ENCODE measurements at places on chromosomes 5 and 9.

- DNase-seq, result no peak
These were observed 39.2 kb upstream of the NKD2 start for GRCh38 chr5:969408-969839.

DNA sequence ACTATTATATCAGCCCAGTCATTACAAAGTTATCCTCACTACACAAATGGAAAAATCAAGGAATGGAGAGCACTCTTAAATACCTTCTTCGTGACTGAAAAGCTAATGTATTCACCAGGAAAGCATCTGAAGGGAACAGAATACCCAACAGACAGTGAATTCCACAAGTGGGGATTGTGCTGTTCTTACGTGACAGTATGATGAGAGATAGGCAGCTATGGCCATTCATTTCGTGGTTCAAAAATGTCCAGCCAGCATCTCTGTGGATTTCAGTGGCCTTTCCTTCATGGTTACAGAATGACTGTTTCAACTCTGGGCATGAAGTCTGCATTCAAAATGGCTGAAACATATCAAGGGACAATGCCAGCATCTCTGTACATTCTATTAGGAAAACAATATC is 323.8 kb downstream of the PRELID2 start:
- no peak for DNase-seq

GRCh38 chr9:82601293-82601771 is 461.6 kb downstream of the RASEF start:
- no peak for DNase-seq

- no peak for DNase-seq
These were observed 134.2 kb upstream of the RASGRF2 start for GRCh38 chr5:80825786-80826460.

DNA sequence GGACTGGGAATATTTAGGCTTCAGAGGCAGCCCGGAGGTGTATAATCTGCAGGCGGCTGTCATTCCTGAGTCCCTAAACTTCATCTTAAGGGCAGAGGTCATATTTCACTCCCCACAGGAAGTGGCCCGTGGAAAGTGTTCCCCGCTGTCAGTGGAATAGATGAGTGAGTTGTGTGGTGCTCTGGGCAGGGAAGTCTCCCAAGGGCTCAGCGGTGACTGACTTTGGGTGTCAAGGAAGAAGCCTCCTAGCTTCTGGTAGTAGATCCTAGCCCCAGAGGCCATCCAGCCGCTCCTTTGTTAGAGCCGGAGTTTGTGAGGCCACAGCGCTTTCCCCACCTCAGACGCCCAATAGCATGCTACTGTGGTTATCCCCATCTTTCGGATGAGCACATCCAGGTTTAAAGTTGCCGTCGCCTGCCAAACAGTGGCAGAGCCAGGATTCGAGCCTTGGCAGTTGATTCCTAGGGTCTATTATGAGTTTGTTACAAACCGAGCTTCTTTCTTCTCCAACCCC is 38.9 kb upstream of the TIFAB start:
- DNase-seq, result no peak
